Posterior vena cava (tissue), 2 donors: ENCODE measurements at places on chromosomes 13 and 19.
A peak's percentile ranks its signal among the peaks of the same experiment; 100 is the strongest.

DNA sequence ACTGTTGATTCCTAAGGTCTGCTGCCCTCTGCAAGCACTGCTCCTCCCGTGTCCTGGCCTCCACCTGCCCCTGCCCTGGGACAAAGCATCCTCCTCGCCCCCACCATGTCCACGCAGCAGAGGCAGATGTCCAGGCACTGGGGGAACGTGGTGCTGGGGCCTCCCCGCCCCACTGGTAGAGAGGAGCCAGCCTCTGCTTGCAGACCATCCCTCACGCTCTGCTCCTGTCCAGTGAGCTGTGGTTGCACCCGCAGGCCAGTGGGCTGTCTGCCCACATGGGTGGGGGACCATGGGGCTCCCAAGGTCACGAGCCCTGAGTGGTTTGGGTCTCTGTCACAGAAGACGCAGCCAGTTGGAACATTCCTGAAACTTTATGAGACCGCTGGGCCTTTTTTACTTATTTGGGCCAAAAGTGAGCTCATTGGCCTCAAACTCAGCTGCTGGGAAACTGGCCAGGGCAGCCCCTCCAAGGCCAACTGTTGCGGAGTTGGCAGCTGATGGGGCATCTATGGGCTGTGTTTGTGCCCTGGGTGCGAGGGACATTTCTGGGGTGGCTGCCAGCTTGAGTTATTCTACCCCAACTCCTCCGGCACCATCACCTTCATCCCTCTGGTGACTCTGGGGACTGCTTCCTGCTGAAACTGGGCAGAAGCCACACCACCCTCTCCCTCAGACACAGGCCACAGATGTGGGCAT lies 64.8 kb upstream of the F7 start:
- no peak for DNase-seq

- DNase-seq = no peak
Observed at GRCh38 chr13:39963612-39964011, 308.1 kb downstream of the COG6 start.

- no peak for DNase-seq
Observed at GRCh38 chr19:43078311-43078710, 4.2 kb downstream of the PSG2 start.

- no peak for DNase-seq
Observed at GRCh38 chr13:82698383-82698782, 1183.9 kb downstream of the SLITRK1 start.

GRCh38 chr19:46659151-46660007 lies 1.6 kb downstream of the DACT3 start:
- DNase-seq = no peak

DNA sequence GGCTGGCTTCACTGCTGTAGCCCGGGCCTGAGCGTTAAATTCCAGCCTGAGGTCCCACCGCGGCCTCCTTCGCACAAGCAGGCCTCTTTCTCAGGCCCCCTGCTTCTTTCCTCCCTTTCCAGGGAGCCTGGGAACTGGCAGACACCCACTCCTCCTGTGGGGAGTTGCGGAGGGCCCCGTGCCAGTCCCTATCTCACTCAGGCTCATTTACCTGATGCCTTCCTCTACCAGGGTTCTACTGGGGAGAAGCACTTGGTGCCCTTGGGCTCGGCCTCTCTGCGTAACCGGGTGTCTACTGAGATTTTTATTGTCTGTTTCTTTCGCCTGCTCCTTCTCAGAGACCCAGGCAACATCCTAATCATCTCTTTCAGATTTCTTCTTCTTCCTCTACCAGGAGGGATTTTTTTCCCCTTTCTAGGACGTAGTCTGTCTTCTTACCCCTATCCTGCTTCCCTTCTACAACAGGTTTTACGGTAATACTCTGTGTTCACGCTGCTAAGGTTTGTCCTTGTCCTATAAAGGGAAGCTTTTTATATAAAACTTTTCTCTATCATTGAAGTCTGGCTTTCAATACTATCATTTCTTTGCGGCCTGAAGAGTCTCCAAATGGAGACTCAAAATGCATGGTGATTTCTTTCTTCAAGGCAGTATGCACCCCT lies 135.4 kb upstream of the GPR12 start:
- DNase-seq = no peak

DNA sequence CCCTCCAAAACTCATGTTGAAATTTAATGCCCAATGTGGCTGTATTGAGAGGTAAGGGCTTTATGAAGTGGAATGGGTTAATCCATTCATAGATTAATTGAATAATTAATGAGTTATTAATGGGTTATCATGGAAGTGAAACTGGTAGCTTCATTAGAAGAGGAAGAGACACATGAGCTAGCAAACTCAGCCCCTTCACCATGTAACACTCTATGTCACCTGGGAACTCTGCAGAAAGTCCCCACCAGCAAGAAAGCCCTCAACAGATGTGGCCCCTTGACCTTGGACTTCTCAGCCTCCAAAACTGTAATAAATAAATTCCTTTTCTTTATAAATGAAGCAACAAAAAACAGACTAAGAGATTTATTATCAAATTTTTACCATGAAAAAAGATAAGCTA lies 223.5 kb downstream of the KLF12 start:
- no peak for DNase-seq

GRCh38 chr13:49218493-49219051 lies 1.6 kb upstream of the MLNR start:
- no peak for DNase-seq

DNA sequence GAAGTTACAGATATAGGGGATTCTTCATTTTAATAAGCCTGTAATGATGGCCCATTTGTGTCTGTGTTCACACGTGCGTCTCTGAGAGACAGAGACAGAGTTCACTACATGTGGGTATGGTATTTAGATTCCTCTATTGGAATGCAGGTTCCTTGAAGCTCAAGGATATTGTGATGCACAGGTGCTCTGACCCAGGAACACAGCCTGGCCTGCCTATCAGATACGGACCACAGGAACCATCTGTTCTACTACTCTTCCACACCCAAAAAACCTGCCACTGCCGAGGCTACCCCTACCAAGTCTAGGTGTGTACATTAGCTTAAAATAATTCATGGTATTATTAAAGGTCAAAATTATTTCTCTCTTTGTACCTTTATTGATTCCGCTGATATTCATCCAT lies 289.2 kb downstream of the ATP8A2 start:
- DNase-seq = no peak

DNA sequence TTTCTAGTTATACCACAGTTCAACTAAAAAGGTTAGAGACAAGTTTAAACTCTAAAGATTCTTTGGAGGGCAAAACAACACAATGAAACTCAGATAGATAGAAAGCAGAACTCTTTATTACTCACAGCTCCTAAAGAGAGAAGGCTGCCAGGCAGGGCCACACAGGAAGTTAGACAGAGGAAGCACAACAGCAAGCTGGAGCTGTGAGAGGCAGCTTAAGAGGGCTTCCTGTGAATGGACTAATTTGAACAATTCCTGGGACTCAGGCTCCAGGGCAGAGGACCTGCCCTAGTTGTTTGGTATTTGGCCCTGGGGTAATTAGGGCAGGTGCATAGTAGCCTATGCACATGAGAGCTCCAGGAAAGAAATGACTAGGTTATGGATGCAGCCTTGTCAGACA lies 803.6 kb downstream of the DIAPH3 start:
- no peak for DNase-seq

DNA sequence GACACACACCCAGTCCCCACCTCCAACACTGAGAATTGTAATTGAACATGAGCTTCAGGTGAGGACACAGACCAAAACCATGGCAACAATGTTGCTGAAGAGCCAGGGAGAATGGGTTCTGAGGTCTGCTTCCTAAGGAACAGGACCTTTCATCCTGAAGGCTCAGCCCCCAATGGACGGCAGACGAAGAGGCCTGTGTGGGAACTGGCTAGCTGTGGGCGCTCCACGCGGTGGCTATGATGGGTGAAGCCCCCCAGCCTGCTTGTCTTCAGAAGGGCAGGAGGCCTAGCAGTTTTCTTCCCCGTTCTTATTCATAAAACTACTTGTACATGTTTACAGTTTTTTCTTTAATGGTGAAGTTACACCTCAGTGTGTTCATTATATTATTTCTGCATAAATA lies 136.1 kb upstream of the SPACA7 start:
- DNase-seq = peak; percentile 64

DNA sequence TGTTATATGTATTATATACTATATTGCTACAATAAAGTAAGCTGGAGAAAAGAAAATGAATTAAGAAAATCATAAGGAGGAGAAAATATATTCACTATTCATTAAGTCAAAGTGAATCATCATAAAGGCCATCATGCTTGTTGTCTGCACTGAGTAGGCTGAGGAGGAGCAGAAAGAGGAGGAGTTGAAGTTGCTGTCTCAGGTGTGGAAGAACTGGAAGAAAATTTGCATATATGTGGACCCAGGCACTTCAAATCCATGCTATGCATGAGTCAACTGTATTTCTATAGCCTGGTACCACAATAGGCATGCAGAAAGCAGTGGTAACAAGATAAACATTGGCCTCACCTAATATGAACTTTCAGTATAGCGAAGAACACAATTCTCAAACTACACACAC lies 135.9 kb upstream of the SGCG start:
- DNase-seq = no peak

DNA sequence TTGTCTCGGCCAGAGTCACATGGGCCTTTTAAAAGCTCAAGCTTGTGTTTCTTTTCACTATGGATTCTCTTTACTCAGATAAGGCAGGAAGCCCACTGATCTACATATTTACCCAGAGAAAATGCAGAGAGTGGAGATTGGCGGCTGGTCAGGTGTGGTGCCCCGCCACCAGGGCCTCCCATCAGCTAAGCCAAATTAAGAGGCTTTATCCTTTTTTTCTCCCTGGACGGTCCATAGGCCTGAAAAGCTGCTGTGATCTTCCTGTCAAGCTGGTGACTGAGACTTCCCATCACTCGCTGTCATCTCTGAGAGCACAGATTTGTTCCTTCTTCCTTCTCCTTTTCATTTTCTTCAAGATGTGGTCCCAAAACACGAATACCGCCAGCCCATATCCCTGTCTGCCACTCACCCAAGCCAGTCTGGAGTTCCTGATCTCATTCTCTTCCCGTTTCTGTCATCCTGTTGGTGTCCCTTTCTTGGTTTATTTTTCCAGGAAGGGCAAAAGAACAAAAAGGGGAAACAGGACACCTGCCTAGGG lies 1.9 kb downstream of the SAFB start:
- peak; percentile 20 for DNase-seq

- DNase-seq = no peak
Observed at GRCh38 chr13:26855071-26855470, 94.5 kb upstream of the GPR12 start.

DNA sequence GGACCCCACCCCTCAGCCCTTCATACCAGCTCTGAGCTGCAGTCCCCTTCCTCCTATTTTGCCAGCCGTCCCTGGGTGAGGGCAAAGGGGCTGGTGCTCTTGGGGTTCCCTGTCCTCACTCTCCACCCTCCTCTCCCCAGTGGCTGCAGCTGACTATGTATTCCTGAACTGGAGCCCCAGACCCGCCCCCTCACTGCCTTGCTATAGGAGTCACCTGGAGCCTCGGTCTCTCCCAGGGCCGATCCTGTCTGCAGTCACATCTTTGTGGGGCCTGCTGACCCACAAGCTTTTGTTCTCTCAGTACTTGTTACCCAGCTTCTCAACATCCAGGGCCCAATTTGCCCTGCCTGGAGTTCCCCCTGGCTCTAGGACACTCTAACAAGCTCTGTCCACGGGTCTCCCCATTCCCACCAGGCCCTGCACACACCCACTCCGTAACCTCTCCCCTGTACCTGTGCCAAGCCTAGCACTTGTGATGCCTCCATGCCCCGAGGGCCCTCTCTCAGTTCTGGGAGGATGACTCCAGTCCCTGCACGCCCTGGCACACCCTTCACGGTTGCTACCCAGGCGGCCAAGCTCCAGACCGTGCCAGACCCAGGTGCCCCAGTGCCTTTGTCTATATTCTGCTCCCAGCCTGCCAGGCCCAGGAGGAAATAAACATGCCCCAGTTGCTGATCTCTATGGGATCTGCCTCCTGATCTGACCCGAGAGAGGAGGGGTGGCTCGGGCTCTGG lies 2.4 kb downstream of the COX7A1 start:
- no peak for DNase-seq

GRCh38 chr13:33554919-33555791 lies 262.8 kb upstream of the RFC3 start:
- DNase-seq = no peak

DNA sequence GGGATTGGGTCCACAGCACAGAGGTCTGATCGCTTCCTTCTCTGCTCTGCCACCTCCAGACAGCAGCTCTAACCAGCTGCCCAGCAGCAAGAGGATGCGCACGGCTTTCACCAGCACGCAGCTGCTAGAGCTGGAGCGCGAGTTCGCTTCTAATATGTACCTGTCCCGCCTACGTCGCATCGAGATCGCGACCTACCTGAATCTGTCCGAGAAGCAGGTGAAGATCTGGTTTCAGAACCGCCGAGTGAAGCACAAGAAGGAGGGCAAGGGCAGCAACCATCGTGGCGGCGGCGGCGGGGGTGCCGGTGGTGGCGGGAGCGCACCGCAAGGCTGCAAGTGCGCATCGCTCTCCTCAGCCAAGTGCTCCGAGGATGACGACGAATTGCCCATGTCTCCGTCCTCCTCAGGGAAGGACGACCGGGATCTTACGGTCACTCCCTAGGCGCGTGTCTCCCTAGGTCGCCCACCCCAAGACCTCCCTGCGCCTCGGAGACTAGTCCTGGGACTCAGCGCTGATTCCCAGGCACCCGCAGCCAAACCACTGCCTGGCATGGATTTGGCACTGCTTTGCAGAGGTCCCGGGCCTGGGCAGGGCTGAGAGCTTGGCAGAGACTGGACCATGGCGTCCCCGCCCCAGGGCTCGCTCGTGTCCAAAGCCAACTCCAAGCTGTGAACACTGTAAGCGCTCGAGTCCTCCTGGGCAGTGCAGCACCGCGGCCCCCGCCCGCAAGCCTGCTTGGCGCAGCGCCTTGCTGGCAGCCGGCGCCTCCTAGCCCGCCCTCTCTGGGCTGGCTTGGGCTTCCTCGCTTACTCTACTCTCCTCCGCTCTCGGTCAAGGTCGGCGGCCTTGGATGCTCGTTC lies 1.5 kb downstream of the GSX1 start:
- no peak for DNase-seq

DNA sequence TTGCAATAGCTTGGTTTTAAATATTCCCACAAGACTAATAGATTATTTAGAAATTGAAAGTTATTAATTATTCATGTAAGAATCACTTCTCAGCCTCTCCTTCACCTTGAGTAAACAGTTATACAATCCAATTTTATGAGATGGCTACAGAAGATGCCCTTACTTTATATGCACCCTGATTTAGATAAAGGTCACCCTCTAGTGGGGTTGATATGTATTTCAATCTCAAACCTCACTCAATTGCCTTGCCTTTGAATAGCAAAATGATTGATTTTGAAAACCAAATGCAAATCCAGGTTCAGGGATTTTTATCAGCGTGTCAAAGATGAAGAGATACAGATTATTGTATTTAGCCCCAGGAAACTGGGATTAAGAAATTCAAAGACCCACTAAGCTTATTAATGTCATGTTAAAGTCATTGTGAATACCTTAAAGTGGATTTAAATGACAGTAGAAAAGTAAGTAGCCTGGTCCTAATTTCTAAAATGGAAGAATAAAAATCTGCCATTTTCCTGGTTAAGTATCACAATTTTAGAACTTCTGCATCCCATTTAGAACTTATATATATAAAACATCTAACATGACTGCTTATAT lies 305.1 kb downstream of the ITGBL1 start:
- no peak for DNase-seq

DNA sequence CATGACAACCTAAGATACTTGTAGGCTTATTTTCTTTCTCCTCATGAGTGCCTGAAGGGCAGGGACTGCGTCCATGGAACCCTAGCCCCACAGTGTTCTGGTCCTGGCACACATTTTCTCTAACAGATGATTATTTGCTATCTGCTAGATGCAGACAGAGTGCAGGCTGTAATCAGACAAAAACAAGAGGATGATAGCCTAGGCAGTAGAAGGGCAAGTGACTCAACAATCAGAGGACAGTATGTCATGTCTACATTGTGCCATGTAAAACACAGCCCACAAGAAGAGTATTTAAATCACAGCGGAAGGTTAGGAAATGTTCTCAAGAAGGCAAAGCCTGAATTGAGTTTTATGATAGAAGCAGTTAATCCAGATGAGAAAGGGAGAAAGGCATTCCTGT lies 29.3 kb downstream of the MIPEP start:
- DNase-seq = no peak
